Smooth muscle cell of the pulmonary artery (primary cell): ENCODE measurements at places on chromosomes 7 and 10. TPM values are rescaled to one million over a fixed set of nuclear protein-coding genes. Genes with fewer than 3 reads are reported as not detected.

Gene ZNRF2
- 5.9 and 7.8 TPM in 2 replicates for total RNA-seq

Gene VGF
- 0.07 and 0.26 TPM in 2 replicates for total RNA-seq

Gene SPDYE2B
- total RNA-seq, result not detected in 2 replicates

Gene GPAM
- 12.9 and 13.5 TPM in 2 replicates for total RNA-seq

Gene GPR22
- total RNA-seq, result not detected in 2 replicates

Gene ERVW-1
- total RNA-seq, result not detected in 2 replicates

Gene PODXL
- 1.6 and 23.8 TPM in 2 replicates for total RNA-seq

Gene AGFG2
- total RNA-seq, result 5.6 and 6.9 TPM in 2 replicates

Gene AFAP1L2
- 0.17 and 1.2 TPM in 2 replicates for total RNA-seq

Gene CNPY1
- total RNA-seq, result not detected in 2 replicates

Gene ZNF438
- total RNA-seq, result 3.1 TPM in 2 replicates

Gene HSPA14
- total RNA-seq, result 7.2 and 8.3 TPM in 2 replicates

Gene CRTAC1
- 0.07 and 0.50 TPM in 2 replicates for total RNA-seq

Gene SEMA3C
- 215 and 311 TPM in 2 replicates for total RNA-seq

Gene VSTM4
- 2.8 and 8.2 TPM in 2 replicates for total RNA-seq
